ENCODE measurements at places on chromosomes 2 and 18.

DNA sequence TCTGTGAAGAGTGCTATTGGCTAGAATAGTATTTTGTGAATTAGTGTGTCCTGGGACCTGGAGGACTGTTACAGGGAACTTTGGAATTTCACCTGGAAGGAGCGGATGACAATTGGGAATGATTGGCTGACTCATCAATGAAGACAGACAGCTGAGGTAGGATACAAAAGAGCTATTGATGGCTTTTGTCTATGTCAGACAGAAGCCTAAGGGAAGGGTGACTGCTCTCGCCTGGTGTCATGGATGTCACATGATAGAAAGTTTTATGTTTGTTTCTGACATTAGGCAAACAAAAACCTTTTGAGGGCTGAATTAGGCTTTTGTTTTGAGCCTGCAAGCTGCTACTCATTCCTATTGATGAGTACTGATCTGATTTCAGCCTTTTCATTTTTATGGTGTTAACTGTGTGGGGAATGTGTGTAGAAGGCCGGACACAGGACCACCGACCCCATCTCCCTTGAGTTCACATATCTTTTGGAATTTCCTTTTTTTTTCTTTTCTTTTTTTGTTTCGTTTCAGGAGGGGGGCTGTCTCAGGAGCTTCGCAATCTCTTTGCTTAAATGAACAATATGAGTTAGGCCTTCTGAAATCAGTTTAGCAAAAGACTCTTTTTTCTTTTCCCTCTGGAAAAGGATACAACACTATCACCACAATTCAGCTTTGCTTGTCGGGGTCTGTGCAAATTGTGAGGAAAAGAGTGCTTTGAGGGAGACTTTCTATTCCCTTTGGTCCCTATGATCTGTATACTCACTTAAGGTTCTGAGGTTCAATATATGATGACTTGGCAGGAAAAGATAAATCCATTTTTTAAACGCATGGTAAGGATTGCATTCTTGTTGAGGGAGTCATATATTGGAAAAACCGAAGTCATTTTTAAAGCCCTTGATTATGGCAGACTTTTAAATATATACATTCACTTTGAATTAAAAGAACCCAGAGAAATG is 207.9 kb upstream of the FIGN start:
- no peak for DNase-seq

DNA sequence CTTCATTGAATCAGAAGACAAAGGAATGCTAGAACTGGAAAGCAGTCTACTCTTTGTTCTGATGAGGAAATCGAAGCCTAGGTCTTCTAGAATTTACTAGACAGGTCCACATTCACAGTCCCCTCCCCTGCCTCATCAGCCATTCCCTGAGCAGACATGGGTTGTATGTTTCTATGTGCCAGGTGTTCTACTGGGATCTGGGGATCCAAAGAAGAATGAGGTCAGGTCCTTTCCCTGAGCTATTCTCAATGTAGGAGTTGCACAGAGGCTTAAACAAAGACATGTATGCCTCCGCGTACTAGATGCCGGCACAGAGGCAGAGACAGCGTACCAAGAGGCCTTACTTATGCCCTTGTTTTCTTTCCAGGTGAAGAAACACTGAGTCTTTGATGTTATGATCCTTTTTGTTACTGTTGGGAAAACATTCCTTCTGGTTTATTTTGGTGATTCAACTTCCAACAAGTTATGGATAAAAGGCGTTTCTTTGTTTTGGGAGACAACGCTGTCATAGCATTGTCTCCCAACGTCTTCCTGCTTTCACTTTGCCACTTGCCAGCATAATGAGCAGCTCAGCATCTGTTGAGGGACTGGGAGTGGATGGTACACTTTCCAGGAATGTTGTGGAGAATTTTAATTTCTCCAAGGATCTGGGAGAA is 174.4 kb downstream of the ALPK2 start:
- no peak for DNase-seq

DNA sequence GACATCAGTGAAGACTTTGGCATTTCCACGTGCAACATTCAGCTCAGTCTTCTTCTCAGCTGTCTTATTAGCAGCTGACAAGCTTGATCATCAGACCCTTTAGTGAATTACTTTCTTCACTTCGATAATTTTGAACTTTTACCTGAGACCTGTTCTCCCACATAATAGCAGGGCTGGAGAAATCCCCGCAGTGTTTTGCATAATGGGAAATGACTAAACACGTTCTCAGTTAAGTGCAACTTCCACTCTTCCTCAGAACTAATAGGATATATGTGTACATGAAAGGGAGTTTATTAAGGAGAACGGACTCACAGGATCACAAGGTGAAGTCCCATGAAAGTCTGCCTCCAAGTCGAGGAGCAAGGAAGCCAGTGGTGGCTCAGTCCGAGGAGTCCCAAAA is 28.8 kb upstream of the MBP start:
- no peak for DNase-seq

- DNase-seq = no peak
Measured at GRCh38 chr2:231047274-231047922, 9.3 kb upstream of the PSMD1 start.

GRCh38 chr2:78023356-78023755 is 501.2 kb upstream of the LRRTM4 start:
- no peak for DNase-seq

DNA sequence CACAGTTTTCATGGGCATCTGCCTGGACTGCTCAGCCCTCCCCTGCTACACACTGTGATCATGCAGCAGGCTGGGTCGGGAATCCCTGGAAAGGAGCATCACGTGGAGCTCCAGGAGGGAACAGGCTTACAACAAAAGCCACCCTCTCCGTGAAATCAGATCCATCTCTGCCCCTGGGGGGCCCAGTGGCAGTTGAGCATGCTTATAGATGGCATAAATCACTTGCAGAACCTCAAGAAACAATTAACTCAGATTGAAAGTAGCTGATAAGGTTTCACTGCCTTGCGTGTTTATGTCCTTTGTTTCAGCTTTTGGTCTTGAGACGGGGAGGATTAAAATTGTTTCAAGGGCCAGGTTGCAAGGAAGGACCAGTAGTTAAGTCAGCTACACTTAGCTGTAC is 354.8 kb upstream of the MEIS1 start:
- DNase-seq = no peak

DNA sequence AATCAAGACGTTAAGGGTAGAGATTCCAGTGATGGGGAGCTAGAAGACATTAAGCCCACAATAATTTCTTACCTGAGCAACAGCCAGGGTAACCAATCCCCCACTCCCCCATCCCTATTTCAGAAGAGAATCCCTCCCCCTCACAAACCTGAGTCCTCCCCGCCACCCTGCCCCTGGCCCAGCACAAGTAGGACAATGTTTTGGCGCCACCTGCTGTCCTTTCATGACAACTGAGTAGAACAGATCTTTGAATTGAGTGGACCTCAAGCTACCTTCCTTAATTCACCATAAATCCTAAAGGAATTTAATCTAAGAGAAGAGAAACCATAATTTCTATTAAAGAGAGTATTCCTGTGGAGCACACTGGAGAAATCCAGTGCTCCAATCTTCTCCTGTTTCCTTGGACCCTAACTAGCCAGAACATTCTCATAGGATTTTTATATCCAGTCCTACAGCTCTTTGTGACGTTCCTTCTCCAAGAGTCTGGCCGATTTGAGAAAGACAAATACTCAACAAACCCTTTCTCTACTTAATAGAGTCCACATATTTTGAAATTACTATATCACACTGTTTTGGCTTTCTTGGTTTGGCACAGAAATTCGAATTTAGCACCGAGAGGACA is 41.1 kb downstream of the NHEJ1 start:
- no peak for DNase-seq

DNA sequence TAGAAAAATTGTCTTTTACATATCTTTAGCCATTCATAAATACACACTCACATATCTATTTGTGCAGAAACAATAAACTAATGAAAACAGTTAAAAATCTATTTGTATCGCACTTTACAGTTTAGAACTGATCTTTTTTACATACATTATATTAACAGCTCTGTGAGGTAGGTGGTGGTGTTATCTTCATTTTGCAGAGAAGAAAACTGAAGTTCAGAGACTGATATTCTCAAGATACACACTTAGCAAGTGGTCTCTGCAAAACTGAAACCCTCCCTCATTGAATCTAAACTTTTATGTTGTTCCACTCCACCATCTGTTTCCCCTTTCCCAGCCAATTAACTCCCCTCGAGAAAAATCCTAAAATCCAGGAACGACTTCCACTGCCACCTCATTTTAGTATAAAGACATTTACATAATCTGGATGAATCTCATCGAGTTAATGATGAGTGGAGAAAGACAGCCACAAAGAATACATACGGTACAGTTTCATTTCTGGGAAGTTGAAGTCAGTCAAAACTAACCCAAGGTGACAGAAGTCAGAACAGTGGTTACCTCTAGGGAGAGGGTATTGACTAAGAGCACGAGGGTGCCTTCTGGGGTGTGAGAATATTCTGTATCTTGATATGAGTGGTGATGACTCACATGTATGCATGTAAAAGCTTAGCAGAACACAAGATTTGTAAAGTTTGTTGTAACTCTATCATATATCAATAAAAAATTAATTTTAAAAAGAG is 524.2 kb upstream of the TCF4 start:
- no peak for DNase-seq

DNA sequence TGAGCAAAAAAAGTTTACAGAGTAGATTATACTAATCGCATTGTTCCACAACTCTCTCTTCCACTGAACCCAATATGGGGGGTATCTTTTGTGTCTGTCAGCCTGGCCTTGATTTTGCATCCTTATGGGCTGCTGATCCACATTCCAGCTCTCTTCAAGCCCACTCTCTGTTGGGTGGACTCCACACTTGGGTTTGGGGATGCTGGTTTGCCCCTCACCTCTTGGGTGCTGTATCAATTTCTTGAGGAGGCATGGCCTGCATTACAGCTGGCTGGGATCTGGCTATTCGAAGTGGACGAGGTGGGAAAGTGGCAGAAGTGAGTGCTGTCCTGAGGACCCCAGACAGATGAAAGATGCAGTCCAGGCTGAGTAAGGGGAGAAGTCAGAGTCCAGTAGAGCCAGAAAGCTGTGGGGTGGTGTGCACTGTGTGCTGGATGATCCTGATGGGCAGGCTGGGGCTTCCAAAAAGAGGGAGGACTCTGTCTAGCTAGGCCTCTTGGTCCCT is 141.4 kb downstream of the CAPN13 start:
- no peak for DNase-seq

- DNase-seq = no peak
Measured at GRCh38 chr18:6610466-6610865, 119.0 kb upstream of the ARHGAP28 start.

DNA sequence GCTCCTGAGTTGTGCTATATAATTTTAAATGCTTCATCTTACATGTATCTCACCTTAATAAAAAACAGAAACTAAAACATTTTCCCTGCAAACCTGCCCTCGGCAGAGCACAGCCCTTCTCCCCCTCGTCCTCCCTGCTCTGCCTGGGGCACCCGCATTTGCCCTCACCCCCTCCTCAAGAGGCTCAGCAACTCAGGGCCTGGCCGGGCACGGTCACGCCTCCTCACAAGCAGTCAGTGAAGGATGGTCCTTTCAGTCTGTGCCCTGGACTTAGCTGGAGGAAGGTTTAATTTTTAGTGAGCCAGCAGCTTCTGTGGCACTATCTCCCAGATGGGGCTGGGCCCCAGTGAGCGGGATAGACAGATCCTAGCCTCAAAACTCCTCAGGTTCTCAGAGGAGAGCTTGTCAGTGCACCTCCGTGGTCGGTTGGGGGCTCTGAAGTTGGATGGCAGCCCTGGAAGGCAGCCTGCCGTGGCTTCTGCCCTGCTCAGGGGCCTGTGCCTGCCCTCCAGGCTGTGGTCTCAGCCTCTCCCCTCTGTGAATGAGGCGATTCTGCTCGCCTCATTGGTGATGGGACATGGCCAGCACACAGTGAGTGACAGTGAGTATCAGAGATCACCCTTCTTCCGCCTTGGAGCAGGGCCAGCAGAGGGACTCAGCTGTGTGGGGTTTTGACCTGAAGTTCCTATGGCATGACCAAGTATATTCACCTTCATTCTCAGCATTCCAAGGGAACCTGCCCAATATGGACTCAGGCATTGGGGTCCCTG is 56.3 kb upstream of the AFF3 start:
- no peak for DNase-seq

DNA sequence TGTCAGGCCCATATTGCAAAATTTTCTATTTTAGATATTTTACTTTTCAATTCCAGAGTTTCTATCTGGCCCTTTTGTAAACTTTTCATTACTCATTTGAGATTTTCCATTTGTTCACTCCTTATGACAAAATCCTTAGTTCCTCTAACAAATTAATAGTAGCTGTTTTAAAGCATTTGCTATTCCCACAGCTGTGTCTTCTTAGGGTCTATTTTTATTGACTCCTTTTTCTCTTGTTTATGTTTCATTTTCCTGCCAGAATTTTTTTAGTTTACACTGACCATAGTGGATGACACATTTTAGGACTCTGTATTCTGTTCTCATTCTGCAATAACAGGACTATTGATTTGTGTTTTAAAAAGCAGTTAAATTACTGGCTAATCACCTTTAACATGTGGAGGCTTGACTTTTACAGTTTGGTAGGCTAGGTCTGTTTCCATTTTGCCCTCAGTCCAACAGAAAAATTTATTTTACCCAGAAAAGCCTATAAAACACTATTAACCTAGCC is 30.0 kb downstream of the PID1 start:
- DNase-seq = no peak

- no peak for DNase-seq
Measured at GRCh38 chr2:187576906-187577305, 22.7 kb upstream of the TFPI start.

GRCh38 chr2:23476786-23477185 is 91.8 kb downstream of the KLHL29 start:
- no peak for DNase-seq

DNA sequence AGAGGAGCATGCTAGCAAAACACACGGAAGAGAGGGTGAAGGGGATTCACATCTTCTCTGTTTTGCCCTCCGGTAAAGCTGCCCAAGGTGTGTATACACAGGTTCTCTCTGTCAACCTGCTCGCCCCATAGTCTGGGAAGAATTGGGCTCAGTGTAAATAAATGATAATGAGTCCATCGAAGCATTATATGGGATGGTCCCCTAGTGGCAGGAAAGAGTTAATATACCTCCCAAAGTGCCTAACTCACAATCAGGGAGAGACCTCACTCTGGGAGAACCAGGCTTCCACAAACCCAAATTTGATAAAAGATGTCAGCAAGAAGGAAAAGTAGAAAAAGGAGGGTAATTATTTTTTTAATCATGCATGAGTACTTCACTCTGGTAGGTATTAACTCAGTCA is 262.2 kb upstream of the ZNF521 start:
- DNase-seq = no peak

DNA sequence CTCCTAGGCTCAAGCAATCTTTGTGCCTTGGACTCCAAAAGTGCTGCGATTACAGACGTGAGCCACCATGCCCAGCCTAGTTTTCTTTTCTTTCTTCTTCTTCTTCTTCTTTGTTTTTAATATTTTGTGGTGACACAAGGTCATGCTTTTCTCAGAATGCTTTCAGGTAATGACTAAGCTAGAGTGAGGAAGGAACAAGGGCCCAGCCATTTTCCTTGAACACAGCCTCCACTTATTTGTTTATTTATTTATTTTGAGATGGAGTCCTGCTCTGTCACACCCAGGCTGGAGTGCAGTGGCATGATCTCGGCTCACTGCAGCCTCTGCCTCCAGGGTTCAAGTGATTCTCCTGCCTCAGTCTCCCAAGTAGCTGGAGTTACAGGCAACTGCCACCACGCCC is 74.3 kb upstream of the ST3GAL5 start:
- DNase-seq = no peak

- no peak for DNase-seq
Measured at GRCh38 chr2:216678813-216679657, 16.3 kb downstream of the IGFBP5 start.

Measured in NCI-H2107 (cell line).